ENCODE measurements at places on chromosomes 4 and X.

GRCh38 chr4:24850674-24851073 is 55.3 kb downstream of the SOD3 start:
- no peak for DNase-seq

GRCh38 chrX:40733706-40734105 is 1.6 kb downstream of the MED14 start:
- no peak for DNase-seq

DNA sequence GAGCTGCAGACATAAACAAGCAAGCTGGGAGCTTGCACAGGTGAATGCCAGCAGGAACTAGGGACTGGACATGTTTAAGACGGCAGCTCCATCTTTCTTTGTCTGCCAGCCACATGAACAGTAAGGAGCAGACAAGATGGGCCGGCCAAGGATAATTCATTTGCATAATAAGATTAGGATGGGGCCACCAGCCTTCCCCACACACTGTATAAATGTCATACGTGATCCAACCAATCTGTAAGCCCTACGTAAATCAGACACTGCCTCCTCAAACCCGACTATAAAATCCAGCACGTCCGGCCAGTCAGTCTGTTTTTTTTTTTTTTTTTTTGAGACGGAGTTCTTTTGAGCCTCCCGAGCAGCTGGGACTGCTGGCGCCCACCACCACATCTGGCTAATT is 75.6 kb upstream of the BOD1L1 start:
- no peak for DNase-seq

- no peak for DNase-seq
Measured at GRCh38 chr4:148064451-148064850, 332.6 kb downstream of the ARHGAP10 start.

Measured in left forelimb (tissue), 1 donor.